ENCODE measurements at places on chromosomes 5 and 9. TPM values are rescaled to one million over a fixed set of nuclear protein-coding genes. Genes with fewer than 3 reads are reported as not detected.

Gene GPX8
- total RNA-seq, result 41.3 TPM

Gene ADAMTSL2
- 0.70 TPM for total RNA-seq

Gene DBH
- total RNA-seq, result not detected

Gene PKD2L2
- not detected for total RNA-seq

Gene COL5A1
- total RNA-seq, result 10.1 TPM

Gene TRAF1
- total RNA-seq, result 1.4 TPM

Gene ARL14EPL
- not detected for total RNA-seq

Measured in H7 (cell line).